ENCODE measurements at places on chromosomes 12 and 14.
A peak's percentile ranks its signal among the peaks of the same experiment; 100 is the strongest.

GRCh38 chr12:76030341-76031080, 1.1 kb downstream of the PHLDA1 start:
- DNase-seq = peak; percentile 63

DNA sequence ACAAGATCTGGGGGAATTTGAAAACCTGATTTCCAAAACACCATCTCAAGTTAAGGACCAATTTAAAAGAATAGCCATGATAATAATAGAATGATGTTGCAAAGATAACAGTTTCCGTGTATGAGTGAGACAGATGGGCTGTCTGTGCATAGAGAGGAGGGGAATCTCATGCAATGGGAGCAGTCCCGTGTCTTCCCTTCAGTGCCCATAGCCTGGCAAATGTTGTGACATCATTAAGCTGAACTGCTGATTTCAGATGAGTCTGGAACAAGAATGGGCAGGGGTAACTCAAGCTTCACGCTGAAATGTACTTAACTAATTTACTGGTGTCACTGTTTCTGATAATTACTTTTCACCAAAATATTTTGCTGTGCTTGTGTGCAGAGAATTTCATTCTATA, 454.0 kb downstream of the FOXG1 start:
- DNase-seq = no peak

DNA sequence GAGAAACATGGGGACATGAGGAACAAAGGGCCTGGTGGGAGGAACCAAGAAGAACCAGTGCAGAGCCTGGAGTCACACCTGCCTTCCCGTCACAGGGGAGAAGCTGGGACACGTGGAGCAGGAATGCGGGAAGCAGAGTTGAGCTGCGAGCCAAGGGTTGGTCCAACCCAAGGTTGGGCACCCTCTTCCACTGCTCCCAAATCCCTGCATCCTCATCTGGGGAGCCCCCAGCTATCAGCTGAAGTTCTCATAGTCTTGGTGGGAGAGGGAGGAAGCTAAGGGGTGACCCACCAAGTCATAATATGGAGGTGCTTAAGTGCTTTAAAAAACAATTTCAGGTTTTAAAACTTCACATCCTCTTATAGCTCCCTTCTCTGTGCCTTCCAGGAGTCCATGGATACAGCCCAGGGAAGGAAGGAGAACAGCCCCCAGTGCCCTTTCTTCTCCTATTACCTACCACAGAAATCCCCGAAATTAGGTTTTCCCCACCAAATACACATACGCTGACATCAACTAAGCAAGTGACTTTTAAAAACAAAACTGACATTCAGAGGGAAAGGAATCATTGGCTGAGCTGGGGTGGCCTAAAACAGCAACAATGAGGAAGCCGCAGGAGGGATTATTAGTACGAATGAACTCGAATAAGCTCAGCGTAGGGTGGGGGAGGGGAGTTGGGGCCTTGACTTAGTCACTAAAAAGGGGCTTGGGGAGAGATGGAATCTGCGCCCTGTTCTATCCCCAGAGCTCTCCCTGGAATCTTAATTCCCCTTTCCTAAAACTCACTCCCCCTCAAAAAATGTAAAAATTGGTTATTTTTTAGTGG, 4.5 kb downstream of the MYL6 start:
- DNase-seq = no peak

GRCh38 chr14:52268279-52269061, 972 bp downstream of the PTGDR start:
- no peak for DNase-seq

GRCh38 chr12:15831315-15831978, 42.3 kb upstream of the EPS8 start:
- no peak for DNase-seq

DNA sequence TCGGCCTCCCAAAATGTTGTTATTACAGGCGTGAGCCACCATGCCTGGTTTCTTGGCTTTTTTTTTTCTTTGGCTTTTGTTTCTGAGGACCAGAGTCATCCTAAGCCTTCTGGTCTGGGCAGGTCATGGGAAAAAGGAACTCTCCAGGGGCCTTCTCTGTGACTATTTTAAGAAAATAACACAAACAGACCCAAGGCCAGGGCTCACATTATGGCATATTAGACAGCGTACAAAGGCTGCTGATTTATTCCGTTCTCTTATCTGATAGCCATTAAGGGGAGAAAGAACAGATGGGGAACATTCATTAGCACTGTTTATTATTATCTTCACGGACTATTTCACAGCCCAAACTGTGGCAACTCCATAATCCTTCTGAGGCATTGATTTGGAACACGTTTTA, 28.8 kb upstream of the MANSC4 start:
- no peak for DNase-seq

GRCh38 chr14:71324767-71325272, 417.6 kb downstream of the PCNX1 start:
- peak; percentile 71 for DNase-seq

DNA sequence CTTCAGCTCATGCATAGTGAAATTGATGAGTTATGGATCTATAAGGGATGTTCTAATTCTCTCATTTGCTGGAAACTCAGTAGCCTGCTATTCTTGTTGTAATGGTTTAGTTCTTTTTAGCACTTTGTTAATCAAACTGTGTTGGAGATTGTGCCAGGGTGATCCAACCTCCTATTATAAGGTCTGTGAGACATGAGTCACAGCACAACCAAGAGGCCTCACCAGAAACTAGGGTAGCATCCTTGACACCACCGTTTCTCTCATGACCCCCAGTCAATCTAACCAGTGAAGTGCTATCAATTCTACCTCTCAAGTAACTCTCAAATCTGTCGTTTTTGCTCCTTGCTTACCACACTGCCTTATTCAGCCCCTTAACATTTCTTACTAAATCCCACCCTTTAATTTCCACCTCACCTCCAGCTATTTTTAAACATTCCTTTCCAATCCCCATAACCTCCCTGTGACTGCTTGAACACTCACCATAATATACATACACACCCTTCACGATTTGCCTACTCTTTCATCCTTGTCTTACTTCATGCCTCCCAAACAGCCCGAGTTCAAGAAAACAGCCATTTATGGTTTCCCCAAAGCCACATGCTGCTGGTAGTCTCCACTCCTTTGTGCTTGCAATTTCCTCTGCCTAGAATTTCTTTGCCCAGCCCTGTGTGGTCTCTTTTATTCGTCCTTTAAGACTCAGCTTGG, 53.9 kb upstream of the NUDT4 start:
- no peak for DNase-seq

GRCh38 chr14:52878469-52878868, 72.4 kb downstream of the FERMT2 start:
- DNase-seq = no peak

DNA sequence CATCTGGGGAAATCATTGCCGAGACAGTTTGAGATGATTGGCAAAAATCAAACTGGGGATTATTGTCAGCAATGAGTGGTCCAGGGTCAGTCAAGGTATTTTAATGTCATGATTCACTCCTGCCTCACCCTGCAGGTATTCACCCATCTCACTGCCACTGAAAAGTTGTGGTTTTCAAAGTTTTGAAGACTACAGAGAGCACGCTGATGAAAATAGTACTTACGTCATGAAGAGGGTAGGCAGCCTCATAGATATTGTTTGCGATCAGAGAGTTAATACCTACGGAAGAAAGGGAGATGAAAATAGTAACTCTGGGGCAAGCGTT, 138.0 kb downstream of the ANO2 start:
- no peak for DNase-seq

GRCh38 chr14:70555890-70556289, 21.1 kb upstream of the ADAM20 start:
- DNase-seq = no peak

DNA sequence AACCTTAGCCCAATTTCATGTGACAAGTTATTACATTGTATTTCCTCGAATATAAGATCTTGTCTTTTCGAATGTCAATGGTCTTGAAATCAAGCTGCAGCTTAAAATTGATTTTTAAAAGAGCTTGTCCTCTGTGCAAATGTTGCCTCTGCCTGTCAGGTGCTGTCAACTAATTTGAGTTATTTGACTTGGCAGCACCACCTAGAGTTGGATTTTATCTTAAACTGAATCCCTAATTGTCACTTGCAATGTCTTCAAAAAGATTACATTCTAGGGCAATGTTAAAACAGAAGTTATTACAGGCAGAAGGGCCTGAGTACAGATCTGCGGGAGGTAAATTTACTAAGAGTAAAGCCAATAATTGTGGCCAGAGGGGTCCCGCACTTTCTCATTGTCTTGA, 26.2 kb upstream of the TUNAR start:
- DNase-seq = no peak

DNA sequence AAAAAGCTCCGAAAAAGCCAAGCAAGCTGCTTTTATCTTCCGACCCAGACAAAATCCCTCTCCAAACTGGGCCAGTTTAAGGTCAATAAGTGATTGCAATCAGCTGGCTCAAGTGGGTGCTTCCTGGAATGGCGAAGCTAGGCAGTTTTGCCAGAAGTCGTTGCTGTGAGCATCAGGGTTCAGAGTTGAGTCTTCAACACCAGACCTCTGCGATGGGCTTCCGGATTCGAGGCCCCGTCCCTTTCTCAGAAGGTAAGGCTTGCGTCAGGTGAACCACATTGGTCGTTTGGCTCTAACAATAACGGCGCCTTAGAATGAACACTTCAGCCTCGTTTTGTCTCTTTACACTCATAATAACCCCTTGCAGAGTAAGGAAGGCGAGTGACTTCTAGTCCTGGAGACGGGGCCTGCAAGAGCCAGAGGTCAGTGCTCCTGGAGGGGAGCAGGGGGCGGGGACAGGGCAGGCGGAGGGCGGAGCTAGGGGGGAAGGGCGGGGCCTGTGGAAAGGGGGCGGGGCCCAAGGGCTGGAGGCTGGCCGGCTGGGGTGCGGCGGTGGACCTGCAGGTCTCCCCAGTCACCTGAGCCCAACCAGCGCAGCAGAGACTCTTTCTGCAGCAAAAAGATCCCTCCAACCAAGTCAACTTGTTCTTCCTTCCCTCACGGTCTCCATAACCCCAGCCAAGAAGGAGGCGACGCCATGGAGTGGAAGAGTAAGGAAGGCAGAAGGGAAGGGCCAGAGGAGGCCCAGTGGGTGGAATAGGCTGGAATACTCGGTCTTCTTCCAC, 34.0 kb upstream of the NFYB start:
- no peak for DNase-seq

DNA sequence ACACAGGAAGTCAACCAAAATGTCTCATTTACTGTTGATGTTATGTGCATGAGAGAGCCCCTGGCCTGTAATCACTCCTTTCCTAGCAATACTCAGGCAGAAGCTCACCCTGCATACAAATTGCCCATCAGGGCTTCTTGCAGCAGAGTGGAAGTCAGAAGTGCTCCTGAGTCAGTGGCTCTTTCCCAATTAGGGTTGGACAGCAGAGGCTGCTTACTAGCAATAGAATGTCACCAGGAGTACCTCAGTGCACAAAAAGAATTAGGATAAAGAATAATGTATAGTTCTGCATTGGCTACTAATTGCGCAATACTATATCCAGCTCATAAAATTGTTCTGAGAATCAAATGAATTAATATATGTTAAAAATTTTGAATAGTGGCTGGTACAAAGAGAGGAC, 161.1 kb downstream of the SLC35F4 start:
- DNase-seq = no peak

- no peak for DNase-seq
Measured at GRCh38 chr14:24879661-24880386, 170.1 kb downstream of the STXBP6 start.

DNA sequence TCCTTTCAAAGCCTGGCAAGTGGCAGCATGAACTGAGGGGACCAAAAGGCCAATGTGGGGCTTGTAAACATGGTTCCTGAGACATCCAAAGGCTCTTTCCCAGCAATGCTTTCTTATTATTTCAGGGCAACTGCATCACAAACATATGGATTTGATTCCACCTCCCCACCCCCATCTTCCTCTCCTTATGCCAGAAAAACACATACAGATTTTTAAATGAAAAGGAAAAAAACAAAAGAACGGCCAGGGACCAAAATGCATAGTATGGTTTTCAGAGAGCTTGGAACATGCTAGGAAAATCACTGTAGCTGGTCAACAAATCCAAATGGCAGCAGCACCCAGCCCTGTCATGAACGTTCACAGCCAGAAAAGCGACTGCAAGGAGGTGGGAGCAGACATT, 167.6 kb downstream of the ANO2 start:
- DNase-seq = no peak

DNA sequence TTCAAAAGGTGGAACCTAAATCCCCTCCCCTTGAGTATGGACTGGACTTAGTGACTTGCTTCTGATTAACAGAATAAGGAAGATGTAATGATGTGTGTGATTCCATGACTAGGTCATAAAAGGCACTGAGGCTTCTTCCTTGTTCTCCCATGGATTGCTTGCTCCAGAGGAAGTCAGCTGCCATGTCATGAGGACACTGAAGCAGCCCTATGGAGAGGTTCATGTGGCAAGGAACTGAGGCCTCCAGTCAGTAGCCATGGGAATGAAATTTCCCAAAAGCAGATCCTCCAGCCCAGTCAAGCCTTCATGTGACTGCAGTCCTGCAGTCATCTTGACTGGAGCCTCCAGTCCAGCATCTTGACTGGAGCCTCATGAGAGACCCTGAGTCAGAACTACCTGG, 10.7 kb downstream of the TMBIM4 start:
- no peak for DNase-seq

DNA sequence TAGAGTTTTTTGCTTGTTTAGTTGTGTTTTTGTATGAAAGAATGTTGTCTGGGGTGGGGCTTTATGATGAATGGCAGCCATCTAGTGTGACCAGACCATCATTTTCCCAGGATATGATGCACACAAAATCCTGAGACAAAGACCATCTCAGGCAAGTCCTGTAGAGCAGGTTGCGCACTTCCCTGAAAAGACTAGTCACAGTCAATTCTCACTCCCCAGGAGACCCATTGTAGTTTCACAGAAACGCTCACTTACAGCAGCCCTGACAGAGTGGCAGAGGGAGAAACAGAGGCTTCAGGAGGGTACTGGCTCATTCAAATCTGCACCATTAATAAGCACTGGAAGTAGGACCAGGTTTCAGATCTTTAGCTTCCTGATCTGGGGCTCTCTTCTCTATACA, 183.2 kb downstream of the TMEM117 start:
- DNase-seq = no peak

DNA sequence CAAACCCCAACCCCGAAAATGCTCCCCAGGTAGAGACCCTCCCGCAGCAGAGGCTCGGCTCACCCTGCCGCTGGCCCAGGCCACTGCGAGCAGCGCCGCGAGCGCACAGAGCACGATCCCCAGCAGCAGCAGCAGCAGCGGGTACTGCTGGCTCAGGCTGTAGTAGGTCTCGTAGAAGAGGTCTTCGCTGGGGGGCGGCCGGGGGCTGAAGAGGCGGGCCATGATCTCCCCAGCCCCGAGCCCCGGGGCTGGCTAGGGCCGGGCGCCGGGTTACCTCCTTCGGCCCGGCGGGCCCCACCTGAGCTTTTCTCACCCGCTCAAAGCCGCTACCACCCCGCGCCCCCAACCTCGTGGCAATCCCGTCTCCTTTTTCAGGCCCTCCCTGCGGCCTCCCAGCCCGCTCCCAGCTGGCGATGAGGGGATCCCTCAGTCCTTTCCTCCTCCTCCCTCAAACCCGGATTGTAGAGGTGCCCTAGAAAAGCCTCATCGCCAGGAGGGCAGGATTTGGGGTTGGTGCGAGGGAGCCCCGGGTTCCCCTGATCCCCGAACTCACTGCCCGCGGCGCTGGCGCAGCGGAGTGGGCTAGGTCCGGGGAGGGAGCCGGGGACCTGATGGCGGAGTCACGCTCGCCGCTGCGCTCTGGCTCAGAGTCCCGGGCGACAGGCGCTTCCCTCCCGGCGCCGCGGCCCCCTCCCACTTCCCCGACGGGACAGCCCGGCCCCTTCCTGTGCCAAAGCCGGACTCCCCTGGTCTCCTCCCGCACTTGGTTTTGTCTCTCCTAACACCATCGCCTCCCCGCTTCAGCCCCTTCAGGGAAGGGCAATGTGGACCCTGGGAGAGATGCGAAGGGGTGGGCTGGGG, at the start of gene ADCY4:
TSS of gene ADCY4 (minus strand) at position 641 of the 861 bp plus-strand sequence. CDS start at position 222, 419 bp downstream.
- DNase-seq = peak; percentile 42
